ENCODE measurements at places on chromosomes 2 and 18. TPM values are rescaled to one million over a fixed set of nuclear protein-coding genes. Genes with fewer than 3 reads are reported as not detected.

Gene MOGAT1
- total RNA-seq, result not detected

Gene AQP4
- total RNA-seq, result not detected

Gene CDH2
- 0.26 TPM for total RNA-seq

Gene MFSD6
- 10.6 TPM for total RNA-seq

Gene RNF152
- 189 TPM for total RNA-seq

Gene RTKN
- total RNA-seq, result 20.2 TPM

Gene CFAP53
- under 0.01 TPM for total RNA-seq

Gene FN1
- total RNA-seq, result 543 TPM

Gene CCDC85A
- total RNA-seq, result 0.69 TPM

Gene TTN
- 3.4 TPM for total RNA-seq

Gene POU3F3
- total RNA-seq, result not detected

All from dermis lymphatic vessel endothelial cell (primary cell).